Activated T-helper 2 cell treated with anti-CD3 and anti-CD28 coated beads, Interferon-gamma antibody, Interleukin-2, Interleukin-4, amounts not matched to agents 10 μg/mL and 5 μg/mL and 100 μg/mL, durations not matched to agents 14 hours and 24 hours and 36 hours (primary cell): ENCODE measurements at places on chromosomes 5 and 9. TPM values are rescaled to one million over a fixed set of nuclear protein-coding genes. Genes with fewer than 3 reads are reported as not detected.

DNA sequence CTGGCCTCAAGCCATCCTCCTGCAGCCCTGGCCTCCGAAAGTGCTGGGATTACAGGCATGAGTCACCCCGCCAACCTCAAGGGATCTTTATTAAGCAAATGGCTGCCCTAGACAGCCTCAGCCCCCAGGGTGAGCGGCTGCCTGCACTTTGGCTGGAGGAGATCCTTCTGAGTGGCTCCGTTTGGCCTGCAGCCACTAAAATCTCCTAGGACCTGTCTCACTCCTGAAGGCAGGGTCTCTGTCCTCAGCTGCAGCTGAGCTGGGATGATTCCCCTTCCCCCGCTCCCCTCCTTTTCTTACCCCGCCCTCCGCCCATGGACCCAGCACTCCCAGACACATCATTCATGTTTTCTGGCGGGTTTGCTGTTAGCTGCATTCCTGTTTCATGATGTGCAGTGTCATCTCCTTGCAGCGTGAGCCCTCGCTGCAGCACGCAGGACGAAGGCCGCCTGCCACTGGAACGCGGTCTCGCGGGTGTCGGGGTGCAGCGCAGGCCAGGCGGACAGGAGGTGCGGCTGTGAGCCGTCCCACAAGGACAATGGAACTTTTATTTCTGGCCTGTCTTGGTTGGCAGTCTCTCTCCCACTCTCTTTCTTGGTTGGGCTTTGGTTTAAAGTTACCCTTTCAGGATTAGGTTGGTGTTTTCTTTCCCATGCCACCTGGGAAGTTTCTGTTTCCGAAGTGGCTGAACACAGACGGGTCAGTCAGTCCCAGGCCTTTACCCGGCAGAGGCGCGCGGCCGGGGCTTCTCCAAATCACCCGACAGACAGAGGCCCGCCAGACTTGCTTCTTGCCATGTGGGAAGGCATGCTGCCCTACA, 137.1 kb downstream of the FOXD1 start:
- no peak overlapping the region for H3K27ac ChIP-seq
- no peak overlapping the region for H3K4me3 ChIP-seq
- H3K36me3 ChIP-seq: no peaks in the 10 kb centered on the region
- H3K27me3 ChIP-seq: peaks cover 56% of the 10 kb centered on the region

GRCh38 chr5:163706053-163706771, 200.8 kb downstream of the MAT2B start:
- no peak for DNase-seq
- H3K27ac ChIP-seq: no peak overlapping the region
- H3K36me3 ChIP-seq: no peaks in the 10 kb centered on the region
- H3K4me1 ChIP-seq: no peaks in the 10 kb centered on the region
- no peak overlapping the region for H3K4me3 ChIP-seq

DNA sequence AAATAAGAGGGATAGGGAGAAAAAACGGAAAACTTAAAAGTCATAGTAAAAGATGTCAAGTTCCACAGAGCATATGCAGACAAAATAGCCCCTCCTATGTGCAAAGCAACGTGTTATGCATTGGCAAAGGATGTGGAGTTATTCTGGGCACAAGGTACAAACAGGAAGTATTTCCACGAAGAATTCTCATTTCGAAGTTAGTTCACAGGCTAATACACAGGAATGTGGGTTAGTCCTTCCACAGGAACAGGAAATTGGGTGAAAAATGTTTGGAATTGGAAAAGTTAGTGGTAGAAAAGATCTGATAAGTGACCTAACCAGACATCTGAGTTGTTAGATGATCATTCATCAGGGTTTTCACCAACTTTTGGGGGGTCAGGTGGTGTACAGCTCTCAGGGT, 326.6 kb downstream of the EBF1 start:
- DNase-seq: no peak
- H3K27me3 ChIP-seq: peaks cover 1% of the 10 kb centered on the region
- H3K27ac ChIP-seq: no peak overlapping the region
- H3K4me1 ChIP-seq: no peaks in the 10 kb centered on the region
- no peak overlapping the region for H3K4me3 ChIP-seq

DNA sequence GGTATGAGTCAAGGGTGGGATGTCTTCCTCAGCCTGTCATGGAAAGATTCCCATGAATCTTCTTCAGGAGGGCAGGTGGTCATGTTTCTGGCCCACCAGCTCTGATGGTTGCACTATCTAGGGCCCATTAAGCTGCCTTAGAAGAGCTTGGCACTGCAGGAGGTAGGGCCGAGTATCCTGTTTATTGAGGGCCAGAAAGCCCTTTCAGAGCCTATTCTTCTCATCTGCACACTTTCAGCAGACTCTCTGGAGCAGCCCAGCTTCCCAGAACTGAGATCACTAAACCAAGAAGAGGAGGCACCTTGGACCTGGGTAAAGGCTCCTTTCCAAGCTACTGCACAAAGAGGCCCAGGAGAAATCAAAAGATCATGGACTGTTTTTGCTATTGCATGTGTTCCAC, 146.5 kb downstream of the MTX3 start:
- peaks cover 9% of the 10 kb centered on the region for H3K27me3 ChIP-seq
- H3K4me3 ChIP-seq: no peak overlapping the region
- peaks cover 22% of the 10 kb centered on the region for H3K4me1 ChIP-seq
- no peaks in the 10 kb centered on the region for H3K36me3 ChIP-seq
- no peak for DNase-seq

GRCh38 chr5:961711-962240, 46.8 kb upstream of the NKD2 start:
- H3K36me3 ChIP-seq: peaks cover 8% of the 10 kb centered on the region
- H3K4me3 ChIP-seq: no peak overlapping the region
- peak overlapping the region; percentile 35 for H3K27ac ChIP-seq
- no peaks in the 10 kb centered on the region for H3K27me3 ChIP-seq
- peaks cover 62% of the 10 kb centered on the region for H3K4me1 ChIP-seq

GRCh38 chr5:42645138-42645537, 111.5 kb upstream of the CCDC152 start:
- H3K4me3 ChIP-seq: no peak overlapping the region
- no peak for DNase-seq
- peaks cover 14% of the 10 kb centered on the region for H3K27me3 ChIP-seq

Gene TAF1L
- total RNA-seq: not detected in 2 replicates

Gene GRXCR2
- total RNA-seq: not detected in 2 replicates
